ENCODE measurements at places on chromosomes 3 and 15.

DNA sequence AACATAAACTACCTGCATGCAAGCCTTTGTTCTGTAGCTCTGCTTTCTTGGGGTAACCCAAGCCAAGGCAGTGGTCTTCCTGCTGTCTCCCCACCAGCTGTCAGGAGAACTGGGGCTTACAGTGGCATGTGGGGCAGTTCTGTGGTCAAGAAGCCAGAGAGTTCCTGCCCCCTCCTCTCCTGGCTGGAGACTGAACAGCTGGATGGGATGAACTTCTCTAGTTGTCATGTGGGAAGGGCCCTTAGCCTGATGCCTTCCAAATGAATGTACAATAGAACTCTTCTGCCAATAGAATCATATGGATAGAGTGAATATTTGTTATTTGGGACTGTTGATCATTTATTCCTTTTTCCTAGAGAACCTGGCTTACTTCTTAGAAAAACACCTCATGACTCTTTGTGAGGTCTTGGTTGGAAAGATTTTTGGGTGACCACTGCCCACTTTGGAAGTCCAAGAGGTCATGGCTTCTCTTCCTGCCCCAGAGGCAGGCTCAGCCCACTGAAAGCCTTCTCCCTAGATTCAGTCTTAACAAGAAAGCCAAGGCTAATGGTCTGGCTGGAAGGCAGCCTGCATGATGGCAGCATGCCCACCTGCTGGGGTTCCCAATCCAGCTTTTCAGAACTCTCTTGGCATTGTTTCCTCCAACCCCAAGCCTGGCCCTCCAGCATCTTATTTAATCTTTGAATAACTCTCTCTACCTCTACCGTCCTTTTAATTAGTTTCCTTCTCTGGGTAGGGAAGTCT, 462.9 kb upstream of the PROK2 start:
- peak; percentile 74 for DNase-seq

GRCh38 chr15:59701880-59702279, 12.8 kb upstream of the BNIP2 start:
- DNase-seq = no peak

GRCh38 chr3:179081885-179082284, 10.3 kb upstream of the ZMAT3 start:
- DNase-seq = no peak

DNA sequence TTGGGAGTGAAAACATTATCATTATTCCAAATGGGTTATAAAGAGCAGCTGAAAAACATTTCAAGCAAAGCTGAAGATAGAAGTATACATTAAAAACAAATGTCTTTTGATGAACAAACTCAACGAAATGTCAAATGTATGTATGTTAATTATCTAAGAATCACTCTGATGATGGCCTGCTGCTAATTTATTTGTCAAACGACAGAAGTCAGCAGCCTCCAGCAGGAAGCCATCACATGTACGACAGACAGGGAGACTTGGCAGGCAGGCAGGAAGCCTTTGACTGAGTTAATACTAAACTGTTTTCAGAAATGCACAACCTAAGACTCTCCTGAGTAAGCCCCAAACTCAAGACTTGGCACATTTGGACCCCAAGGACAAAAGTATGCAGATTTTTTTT, 491.1 kb downstream of the ZNF385D start:
- DNase-seq = no peak

- DNase-seq = no peak
Measured at GRCh38 chr3:115148142-115148790, 1.2 kb upstream of the ZBTB20 start.

DNA sequence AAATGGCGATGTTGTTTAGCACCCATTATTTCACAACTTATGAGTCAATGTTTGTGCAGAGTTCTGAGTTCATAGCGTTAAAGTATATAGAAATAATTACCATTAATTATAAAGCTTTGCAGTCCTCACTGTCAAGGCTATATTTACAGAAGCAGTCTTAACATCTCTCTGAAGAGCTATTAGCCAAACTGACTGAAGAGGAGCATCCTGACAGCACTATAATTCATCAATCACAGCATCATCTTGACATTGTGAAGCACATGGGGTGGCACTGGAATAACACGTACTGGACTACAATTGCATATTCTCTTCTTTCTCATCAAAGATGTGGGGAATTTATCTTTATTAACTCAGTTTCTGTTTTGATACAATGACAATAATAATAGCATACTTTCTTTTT, 260.6 kb upstream of the MME start:
- DNase-seq = no peak

DNA sequence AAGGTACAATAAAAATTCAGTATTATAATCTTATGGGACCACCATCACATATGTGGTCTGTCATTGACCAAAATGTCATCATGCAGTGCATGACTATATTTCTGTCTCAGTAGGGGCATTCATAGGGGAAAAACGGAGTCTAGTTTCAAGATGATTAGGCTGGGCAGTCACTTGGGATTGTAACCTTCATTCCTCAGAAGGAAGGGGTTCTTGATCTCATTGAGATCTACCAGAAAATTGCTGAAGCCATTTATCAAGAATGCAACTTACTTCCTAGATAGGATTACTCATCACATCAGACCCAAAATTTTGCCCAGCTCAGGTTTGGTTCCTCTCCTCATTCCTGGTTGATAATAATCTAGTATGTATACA, 37.3 kb downstream of the BTD start:
- DNase-seq = no peak

- no peak for DNase-seq
Measured at GRCh38 chr15:44243829-44244228, 44.7 kb upstream of the GOLM2 start.

DNA sequence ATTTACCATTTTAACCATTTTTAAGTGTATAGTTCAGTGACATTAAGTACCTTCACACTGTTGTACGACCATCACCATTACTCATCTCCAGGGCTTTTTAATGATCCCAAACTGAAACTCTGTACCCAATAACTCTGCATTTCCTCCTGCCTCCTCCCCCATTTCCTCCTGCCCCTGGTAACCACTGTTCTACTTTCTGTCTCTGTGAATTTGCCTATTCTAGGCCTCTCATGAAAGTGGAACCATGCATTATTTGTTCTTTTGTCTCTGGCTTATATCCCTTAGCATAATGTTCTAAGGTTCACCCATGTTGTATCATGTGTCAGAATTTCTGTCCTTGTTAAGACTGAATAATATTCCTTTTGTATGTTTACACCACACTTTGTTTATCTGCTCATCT, 154.2 kb downstream of the MECOM start:
- no peak for DNase-seq

GRCh38 chr3:72287956-72288355, 503.0 kb upstream of the PROK2 start:
- DNase-seq = no peak

- DNase-seq = no peak
Measured at GRCh38 chr3:3737531-3737930, 61.7 kb upstream of the LRRN1 start.

- DNase-seq = no peak
Measured at GRCh38 chr3:182920515-182921084, 59.7 kb downstream of the DCUN1D1 start.

DNA sequence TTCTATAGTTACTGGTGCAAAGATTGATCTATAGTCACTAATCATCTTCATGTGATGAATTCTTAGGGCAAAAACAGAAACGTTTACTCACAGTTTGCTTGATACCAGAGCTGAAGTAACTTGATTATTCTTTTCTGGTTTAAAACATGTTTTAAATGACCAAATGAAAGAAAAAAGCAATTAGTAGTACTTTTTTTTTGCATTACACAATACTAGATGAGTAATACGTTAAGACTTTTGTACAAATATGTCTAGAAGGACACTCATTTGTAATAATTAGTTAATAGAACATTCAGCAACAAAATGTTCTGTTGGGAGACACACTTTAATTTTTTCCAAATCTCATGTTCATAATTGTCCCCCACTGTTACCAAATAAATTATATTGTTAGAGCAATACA, 523.2 kb downstream of the SOX2 start:
- no peak for DNase-seq

DNA sequence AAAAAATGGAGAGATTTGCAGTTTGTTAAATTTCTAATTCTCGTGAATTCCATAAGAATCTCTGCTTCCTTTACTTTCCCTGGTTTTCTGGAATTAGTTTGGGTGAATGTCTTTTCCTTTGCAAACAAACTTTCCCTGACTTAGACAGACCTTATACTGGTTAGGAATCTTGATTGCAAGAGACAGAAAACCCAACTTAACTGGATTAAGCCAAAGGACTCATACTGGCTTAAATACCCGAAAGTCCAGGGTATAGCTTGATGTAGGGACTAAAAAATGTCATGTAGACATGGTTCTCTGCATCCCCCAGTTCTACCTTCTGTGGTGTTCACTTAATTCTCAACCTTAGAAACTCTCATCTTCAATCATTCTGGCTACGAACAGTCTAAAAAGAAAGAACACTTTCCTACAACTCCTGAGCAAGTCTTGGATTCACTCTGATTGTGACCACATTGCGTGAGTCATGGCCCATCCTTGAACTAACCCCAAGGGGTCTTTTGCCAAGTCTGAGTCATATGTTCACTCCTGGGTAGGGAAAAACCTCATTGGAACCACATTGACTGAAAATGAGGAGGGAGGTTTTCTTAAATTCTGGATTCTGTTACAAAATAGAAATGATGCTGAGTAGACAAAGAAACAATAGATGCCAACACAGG, 136.0 kb upstream of the DAZL start:
- no peak for DNase-seq

GRCh38 chr3:15390460-15390859, 36.9 kb downstream of the METTL6 start:
- DNase-seq = no peak

DNA sequence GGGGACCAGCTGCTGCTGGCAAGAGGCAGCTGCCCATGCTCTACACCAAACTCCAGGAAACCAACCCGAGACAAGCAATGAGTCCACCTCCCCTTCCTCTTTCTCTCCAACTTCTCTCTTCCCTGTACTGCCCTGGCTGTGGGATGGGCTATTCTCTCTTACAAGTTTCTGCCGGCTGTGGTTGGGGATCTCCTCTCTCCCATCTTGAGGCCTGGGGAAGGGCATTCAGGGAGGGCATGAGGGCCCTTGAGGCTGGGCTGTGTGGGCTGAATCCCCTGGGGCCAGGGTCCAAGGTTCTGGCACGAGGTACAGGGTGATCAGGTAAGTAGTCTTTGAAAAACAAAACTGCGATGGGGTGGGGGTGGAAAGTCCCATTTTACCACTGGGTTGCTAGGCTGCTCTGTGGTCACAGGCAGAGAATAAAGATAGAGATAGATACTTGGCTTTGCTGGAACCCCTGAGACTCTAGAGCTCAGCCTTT, 32.3 kb upstream of the CTSH start:
- DNase-seq = no peak

GRCh38 chr15:71349736-71350526, 234.7 kb downstream of the THSD4 start:
- no peak for DNase-seq

- no peak for DNase-seq
Measured at GRCh38 chr3:1515882-1516281, 423.1 kb downstream of the CNTN6 start.

- DNase-seq = peak; percentile 39
Measured at GRCh38 chr3:71064291-71064955, 519.1 kb downstream of the FOXP1 start.

- no peak for DNase-seq
Measured at GRCh38 chr15:47961401-47962090, 159.2 kb upstream of the SLC24A5 start.

DNA sequence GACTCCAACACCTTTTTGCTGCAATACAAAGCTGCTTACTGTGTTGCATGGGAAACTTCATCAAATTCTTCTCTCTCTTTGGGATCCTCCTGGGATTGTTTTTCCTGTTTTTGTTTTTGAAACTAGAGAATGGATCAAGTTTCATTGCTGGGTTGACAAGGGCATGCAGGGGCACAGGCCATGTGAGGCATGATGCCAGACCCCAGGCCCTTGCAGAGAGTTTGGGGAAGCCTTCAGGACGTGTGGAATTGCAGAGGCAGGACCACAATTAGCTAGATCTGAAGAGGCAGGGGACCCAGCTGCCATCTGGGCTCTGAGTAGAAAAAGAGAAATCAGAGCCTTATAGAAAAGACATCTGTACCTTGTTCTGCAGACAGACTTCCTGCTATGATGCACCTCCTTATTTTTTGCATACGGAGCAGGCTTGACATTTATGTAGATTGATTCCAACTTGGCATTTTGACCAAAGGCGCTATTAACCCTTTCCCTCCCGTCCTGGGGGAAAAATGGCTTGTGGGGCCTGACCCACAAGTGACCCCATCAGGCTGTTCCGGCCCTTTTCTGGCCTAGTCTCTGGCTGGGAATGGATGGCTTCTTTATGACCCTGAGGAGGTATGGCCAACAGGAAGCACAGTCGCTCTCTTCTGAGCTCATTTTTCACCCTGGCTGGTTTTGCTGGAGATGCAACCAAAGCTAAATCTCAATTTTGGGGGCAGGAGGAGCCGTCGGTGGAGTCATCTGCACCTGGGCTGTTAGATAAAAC, 44.3 kb upstream of the CHRNB4 start:
- no peak for DNase-seq

GRCh38 chr3:44468572-44469520, 8.6 kb downstream of the ZNF445 start:
- DNase-seq = no peak

GRCh38 chr15:87498560-87498959, 758.0 kb downstream of the NTRK3 start:
- no peak for DNase-seq

DNA sequence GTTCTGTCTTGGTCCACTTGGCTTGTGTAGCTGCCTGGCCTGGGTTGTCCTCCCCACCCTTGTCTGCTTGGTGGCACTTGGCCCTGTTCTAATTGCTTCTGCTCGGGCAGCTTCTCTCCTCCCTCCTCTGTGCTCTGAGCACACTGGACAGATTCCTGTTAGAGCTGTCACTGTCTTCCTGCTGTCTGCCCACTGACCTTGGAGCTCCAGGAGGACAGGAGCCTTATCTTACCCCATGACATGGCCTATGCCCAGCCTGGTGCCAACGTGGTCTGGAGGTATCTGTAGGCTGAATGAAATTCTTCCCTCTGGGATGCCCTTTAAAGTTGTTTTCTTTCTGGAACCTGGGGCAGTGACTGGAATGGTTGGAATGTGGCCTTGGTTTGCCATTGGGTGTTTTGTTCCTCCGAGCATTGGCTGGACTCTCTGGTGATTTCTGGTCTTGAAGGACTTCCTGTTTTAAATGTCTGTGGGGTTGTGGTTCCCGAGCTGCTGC, 94.1 kb downstream of the FAM43A start:
- DNase-seq = peak; percentile 48

DNA sequence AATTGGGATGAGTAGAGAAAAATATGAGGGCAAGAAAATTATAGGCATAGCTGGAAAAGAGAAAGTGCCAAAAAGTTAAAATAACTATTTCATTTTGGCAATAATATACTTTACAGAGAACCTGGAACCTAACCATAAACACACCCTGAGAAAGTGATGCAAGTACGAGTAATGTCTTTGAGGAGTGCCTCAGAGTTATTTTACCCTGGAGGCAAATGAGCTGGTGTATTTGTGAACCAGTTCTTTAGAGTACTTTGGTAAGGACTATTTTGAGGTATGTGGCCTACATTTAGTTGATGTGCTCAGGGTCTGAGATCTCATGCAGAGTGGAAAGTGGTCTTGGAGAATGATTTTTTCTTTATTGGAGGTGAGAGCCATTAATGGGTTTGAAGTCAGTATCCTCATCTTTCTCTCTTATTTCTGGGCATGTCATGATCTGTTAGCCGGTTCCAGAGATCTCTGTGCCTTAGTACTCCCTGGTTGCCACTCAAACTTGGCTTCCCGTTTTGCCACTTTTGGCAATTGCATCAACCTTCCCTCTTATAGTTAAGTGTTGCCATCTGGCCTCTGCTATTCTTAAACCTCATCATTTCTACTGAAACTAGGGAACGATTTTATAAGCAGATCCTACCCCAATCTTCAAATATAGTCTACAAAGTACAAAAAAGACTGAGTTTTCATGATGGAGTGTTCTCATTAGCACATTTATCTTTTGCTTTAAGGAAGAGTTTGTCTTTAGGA, 145.7 kb downstream of the EPHA6 start:
- DNase-seq = no peak
